ENCODE measurements at places on chromosomes 3 and 15. TPM values are rescaled to one million over a fixed set of nuclear protein-coding genes. Genes with fewer than 3 reads are reported as not detected.

GRCh38 chr15:87470923-87471322, 785.6 kb downstream of the NTRK3 start:
- no peak for DNase-seq

DNA sequence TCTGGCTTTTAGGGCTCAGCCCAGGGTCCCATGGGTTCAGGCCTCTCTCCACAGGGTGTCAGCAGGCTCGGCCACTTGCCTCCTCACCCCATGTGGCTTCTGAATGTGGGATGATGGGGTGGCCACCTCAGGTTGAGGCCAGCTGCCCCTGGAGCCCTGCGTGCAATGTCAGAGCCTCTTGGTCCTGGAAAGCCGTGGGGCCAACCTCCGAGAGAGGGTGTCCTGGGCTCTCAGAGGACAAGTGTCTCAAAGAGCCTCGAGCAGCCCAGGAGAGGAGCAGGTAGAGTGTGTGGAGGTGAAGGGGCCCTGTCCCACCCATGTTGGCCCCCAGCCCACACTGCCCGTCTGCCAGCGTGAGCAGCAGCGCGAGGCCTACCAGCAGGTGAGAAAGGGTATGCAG, 86.0 kb downstream of the PLXNA1 start:
- no peak for DNase-seq

The FSD2 gene
- not detected for total RNA-seq

DNA sequence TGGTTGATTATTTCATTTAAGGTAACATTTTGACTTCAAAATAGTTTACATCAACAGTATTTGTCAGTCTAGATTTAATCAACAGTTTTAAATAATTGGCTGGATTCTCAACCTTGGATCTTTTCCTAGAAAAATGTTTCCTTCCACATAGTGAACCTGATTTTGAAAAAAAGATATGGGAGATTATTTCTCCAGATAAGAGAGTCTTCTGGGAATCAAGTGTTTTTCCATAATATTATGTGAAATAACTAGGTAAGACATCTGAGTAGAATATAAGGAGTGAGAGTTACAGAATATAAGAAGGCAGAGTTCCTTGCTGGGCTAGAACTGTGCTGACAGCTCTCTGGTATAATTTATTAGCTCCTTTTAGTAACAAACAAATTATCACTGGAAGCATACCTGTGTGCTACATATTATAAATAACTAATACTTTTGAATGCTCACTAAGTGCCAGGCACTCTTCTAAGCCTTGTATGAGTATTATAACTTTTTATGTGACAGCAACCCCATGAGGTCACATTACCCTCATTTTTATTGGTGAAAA, 18.8 kb upstream of the TNFSF10 start:
- DNase-seq = no peak

DNA sequence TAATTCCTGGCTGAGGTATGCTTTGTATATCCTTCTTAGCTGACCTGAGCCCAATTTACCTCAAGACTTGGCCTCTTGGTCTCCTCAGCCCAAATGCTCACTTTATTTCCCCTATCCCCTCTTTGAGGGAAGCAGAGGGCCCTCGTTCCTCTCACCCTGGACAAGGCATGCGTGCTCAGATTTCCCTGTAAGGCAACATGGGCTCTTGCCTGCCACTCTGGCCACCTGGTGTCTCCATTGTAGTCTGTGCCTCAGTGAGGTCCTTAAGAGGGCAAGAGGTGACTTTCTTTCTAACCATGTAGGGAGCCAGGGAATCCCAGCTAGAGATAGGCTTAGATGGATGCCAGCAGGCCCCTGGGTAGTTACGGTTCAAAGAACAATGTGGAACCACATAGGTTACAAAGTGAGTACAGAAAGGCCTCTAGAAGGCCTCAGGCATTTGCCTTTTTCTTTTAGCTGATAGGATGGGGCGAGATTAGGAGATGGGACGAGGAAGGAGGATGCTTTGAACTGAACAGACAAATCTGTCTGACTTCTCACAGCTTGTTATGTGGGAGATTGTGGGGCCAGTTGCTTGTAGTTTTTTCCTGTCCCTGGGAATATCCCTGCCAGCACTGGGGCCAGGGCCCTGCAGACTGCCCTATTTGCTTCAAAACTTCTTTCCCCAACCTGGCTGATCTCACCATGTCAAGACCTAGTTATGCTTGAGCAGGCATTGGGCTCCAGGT, 1.1 kb upstream of the INTS14 start:
- DNase-seq = no peak

The TMEM212 gene
- total RNA-seq = not detected

DNA sequence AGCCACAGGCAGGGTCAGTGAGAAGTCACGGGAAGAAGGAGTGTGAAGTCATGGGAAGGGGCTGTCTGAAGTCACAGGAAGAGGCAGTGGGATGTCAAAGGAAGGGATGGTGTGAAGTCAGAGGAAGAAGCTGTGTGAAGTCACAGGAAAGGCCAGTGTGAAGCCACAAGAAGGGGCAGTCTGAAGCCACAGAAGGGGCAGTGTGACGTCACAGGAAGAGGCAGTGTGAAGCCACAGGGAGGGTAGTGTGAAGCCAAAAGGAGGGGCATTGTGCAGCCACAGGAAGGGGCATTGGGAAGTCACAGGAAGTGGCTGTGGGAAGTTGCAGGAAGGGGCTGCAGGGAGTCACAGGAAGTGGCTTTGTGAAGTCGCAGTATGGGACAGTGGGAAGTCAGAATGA, 35.1 kb downstream of the GASK1A start:
- no peak for DNase-seq

GRCh38 chr3:27392950-27393679, 23.9 kb upstream of the NEK10 start:
- no peak for DNase-seq

DNA sequence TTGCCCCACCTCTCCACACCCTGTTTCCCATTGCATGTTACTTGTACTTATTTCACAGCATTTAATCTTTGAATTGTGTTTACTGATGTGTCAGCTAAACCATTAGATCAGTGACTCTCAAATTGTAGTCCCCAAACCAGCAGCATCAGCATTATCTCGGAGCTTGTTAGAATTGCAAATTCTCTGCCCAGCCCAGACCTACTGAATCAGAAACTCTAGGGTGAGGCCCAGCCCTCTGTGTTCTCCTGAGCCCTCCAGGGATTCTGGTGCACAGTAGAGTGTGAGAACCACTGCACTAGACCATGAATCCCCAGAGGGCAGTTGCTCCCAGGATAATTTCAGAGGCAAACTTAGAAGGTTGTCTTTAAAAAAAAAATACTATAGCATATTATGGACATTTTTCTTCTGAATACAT, 13.0 kb downstream of the PLD1 start:
- no peak for DNase-seq

DNA sequence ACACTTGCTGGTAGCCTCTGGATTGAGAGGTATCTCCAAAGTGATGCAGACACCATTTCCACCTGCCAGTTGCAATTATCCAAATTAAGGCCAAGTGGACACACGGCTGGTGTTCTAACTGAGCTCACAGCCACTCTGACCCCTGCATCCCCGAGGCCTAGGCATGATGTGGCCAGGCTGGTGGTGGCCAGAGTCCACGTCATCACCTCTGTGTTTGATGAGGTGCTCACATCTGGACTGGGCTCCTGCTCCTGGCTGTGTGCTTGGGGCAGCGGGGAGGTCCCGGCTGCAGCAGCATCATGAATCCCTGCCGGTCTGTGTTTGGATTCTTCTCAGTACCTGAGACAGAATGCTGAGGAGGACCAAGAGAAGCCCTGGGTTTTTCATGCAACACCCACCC, 4.9 kb downstream of the OXTR start:
- DNase-seq = no peak

GRCh38 chr3:33099701-33100100, 2.8 kb upstream of the GLB1 start:
- no peak for DNase-seq

GRCh38 chr3:173743111-173743510, 345.6 kb downstream of the NLGN1 start:
- DNase-seq = no peak

The CGGBP1 gene
- total RNA-seq = 48.0 TPM

The CCDC54 gene
- not detected for total RNA-seq

The EPHB1 gene
- 0.05 TPM for total RNA-seq

GRCh38 chr3:150022381-150023238, 51.9 kb upstream of the PFN2 start:
- DNase-seq = peak; percentile 49

DNA sequence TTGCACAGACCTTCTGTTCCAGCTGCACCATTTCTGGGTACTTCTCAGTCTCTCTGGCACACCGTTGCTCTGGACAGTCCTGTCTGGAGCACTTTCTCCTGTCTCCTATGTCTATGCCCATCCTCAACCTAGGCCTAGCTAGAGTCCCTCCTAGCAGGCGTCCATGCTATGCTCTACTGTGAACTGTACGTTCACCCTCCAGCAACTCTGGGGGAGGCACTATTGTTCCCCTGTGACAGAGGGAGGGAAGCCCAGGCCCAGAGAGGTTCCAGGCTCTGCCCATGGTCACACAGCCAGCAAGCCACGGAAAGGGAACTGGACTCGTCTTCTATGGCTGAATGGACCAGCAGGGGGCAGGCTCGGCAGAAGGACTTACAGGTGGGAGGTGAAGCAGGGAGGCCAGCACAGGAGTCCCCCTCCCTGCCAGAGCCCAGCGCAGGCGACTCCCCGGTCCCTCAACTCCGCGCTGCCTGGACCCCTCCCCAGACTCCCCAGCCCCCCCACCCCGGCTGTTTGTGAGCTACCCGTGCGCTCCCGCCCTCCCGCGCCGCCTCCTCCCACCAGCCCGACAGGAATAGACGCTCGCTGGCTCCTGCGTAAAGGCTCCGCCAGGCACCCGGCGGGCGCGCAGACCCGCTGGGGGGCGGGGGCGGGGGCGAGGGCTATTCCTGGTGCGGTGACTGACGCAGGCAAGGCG, 1.7 kb upstream of the LINGO1 start:
- peak; percentile 38 for DNase-seq

- DNase-seq = no peak
Measured at GRCh38 chr3:124101643-124102042, 109.7 kb upstream of the ROPN1 start.

The FAM107A gene
- not detected for total RNA-seq

The GOLGA8O gene
- total RNA-seq = not detected
